ENCODE measurements at places on chromosomes 13 and 19. TPM values are rescaled to one million over a fixed set of nuclear protein-coding genes. Genes with fewer than 3 reads are reported as not detected.

Gene ZNF799
- 8.2 TPM for polyA plus RNA-seq

Gene KLK12
- polyA plus RNA-seq: not detected

Gene ANKRD24
- 0.65 TPM for polyA plus RNA-seq

- no peak for DNase-seq
These were observed 19.1 kb upstream of the ARHGEF7 start for GRCh38 chr13:111095911-111096501.

- DNase-seq: no peak
These were observed 809 bp upstream of the B9D2 start for GRCh38 chr19:41364524-41365391.

GRCh38 chr19:33574824-33575223, 46.9 kb upstream of the CHST8 start:
- no peak for DNase-seq

Gene CEACAM21
- polyA plus RNA-seq: 0.86 TPM

- DNase-seq: no peak
These were observed 167.1 kb upstream of the SOX1 start for GRCh38 chr13:111899714-111900389.

DNA sequence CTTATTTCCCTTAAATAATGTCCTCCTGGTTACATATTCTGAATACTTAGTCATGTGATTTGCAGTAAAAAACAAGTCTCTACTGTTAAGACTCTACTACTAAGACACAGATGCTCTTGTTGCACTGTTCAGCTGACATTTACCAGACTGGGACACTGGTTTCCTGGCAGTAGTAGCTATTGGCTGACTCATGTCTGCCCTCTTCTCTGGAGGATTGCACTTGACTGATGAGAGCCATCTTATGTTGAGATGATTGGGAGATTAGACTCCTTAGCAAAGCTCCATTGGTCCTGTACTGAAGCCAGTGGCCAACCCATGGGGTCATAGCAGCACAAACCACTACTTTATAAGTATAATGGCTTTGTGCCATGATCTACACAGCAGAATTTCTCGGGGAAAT, 1672.6 kb upstream of the PCDH20 start:
- DNase-seq: no peak

Gene ZNF491
- 4.2 TPM for polyA plus RNA-seq

Gene TCF3
- polyA plus RNA-seq: 91.5 TPM

Gene GSX1
- not detected for polyA plus RNA-seq

GRCh38 chr19:45446295-45446694, 21.5 kb upstream of the FOSB start:
- no peak for DNase-seq

DNA sequence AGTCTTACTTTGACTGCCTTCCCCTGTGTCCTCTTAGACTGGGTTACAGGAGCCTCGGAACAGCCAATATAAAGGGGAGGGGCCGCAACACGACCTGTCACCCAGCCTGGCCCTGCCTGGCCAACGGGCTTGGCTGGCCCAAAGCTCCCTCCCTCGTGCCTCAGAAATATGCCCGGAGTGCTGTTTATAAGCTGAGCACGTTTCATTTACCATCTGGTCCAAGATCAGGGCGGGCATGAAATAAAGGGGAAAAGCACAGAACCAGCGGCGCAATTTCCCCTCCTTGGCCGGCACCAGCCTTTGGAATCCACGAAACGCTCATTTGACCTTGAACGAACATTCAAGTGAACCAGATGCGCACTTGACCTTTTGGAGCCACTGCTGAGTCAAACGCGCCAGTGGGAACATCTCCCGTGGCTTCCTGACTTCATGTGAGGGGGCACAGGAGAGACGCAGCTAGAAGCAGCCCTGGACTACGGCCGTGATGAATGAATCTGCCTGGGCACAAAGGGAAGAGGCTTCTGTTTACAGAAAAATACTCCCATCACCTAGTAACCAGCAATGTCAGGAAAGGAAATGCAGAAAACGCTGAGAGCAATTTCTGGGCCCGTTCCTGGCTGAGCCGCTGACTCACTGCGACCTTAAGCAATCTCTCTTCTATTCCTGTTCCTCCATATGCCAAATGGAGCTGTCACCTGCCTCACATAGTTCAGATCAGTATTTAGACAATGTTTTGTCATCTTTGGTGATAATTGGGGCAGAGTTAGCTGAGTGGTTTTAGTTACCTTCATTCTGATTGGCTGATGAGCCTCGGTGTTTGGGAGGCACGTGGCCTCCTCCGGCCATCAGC, 53.3 kb downstream of the RFX2 start:
- no peak for DNase-seq

DNA sequence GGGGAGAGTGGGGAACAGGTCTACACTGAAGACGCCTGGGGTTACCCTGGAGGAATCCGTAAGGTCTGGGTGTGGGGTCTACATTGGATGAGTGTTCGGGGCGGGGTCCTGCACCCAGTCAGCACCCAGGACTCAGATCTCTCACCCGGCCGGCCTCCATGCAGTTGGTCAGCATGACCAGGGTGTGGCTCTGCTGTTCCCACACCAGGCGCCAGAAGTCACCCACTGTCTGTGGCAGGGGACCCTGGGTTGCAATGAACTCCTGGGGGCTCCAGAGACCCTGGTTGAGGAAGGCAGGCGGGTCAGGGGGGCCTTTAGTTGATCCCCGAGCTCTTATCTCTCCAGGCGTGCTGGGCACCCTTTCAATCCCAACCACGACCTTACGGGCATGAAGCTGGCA, 6.0 kb upstream of the SYT5 start:
- no peak for DNase-seq

Gene TEX101
- polyA plus RNA-seq: not detected

Gene PBX4
- 3.1 TPM for polyA plus RNA-seq

Gene SOX21
- 0.31 TPM for polyA plus RNA-seq

Gene ZFP30
- polyA plus RNA-seq: 27.0 TPM

- peak; percentile 64 for DNase-seq
These were observed at the start of gene LPAR6 for GRCh38 chr13:48412881-48413351. Gene LPAR6 (minus strand): TSS chr13:48413113. CDS start chr13:48412423, 690 bp downstream.

Gene ZNF536
- polyA plus RNA-seq: 3.1 TPM

DNA sequence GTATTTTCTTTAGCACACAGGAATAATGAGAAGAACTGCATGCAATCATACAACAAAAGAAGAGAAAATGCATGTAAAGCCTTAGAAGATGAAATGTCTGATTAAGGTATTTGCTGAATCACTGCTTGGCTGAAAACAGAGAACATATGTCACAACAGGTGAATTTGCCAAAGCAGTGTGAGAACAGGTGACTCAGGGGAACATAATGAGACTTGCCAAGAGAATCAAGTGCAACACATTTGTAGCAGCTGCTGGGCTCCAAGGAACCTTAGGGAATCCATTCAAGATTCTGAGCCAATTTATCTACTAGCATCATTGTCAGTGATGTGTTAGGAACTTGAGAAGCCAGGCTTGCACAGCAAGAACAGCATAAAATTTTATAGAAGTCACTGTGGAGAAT, 273.1 kb downstream of the PCDH20 start:
- no peak for DNase-seq

Gene IZUMO2
- not detected for polyA plus RNA-seq

Gene APOC4
- not detected for polyA plus RNA-seq

DNA sequence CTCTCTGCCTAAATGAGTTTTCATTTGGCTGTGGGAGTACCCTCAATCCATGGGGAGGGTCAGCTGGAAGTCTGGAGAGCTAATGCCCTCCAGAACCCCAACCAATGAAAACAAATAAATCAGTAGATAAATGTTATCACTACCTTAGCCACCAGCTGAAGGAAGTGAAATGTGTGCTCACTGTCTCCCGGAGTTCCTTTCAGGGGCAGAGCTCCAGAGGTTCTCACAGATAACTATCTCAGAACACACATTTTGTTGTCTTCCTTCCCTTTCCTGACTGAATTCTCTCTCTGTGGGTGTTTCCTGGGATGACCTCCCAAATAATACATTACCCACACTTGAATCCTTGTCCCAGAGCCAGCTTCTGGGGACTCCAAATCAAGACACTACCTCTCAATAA, 779.6 kb downstream of the DIAPH3 start:
- no peak for DNase-seq

DNA sequence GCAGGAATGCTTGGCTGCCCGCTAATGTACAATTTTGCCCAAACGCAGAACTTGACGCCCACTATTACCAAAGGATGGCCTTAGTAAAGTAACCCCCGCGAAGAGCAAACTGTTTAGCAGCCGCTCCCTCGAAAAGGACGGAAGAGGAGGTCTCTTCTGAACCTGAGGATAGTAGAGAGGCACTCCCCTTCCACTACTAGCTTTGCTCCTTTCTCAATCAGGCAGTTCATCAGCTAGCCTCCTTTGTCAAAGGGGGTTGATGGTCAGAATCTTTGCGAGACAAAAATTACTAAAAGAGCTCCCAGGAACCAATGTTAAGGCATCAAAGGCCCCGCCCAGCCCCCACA, 534 bp downstream of the CAB39L start:
- no peak for DNase-seq

GRCh38 chr13:40126306-40127085, 471.0 kb downstream of the COG6 start:
- DNase-seq: no peak

DNA sequence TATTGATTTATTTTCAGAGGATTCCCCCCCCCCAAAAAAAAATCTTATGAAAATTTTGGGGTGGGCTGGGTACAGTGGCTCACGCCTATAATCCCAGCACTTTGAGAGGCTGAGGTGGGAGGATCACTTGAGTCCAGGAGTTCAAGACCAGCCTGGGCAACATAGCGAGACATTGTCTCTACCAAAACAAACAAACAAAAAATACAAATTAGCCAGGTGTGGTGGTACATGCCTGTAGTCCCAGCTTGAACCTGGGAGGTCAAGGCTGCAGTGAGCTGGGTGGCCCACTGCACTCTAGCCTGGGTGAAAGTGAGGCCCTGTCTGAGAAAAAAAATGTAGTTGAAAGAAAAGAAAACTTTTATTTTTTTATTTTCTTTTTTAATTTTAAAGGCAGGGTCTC, 17.9 kb downstream of the NECTIN2 start:
- DNase-seq: no peak

GRCh38 chr19:6108721-6109633, 1.3 kb downstream of the RFX2 start:
- no peak for DNase-seq

GRCh38 chr19:12478234-12478941, 6.2 kb downstream of the ZNF709 start:
- no peak for DNase-seq

DNA sequence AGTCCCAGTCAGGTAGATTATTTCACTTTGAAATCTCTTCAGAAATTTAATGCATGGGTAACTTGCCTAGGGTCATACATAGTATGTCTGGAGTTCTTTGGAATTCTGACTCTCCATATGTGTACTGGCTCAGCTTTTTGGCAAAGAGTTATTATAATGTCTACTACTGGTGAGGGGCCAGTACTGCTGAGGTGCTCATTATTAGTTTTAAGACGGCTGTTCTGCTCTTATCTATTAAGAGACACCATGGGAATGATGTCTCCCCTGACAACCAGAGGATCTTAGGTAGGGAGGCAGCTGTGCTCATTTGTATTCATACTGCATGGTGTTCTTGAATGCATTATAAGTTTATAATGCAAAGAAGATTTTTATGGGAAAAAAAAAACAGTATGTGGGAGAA, 184.1 kb downstream of the RGCC start:
- no peak for DNase-seq

DNA sequence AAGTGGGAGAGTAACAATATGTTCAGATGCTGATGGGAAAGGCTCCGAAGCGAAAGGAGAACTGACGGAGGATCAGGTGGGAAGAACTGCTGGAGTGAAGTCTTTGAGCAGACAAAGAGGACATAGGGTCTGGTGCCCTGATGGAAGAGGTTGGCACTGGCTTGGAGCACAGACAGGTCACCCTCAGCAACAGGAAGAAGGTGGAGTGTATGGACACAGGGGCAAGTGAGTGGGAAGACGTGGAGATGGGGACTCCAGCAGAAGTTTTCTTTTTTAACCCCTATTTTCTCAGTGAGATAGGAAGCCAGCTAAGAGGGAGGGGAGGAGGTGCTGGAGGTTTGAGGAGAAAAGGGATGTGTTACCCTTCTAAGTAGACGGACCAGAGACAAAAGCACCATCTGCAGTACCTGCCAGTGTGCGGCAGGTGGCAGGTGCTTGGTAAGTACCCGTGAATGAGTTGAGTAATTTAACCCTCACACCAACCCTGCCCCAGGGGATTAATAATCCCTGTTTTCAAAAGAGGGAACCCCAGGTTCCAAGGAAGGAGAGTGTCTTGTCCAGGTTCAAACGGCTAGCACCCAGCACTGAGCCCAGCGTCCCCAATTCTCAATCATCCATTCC, 11.2 kb downstream of the HAS1 start:
- no peak for DNase-seq

DNA sequence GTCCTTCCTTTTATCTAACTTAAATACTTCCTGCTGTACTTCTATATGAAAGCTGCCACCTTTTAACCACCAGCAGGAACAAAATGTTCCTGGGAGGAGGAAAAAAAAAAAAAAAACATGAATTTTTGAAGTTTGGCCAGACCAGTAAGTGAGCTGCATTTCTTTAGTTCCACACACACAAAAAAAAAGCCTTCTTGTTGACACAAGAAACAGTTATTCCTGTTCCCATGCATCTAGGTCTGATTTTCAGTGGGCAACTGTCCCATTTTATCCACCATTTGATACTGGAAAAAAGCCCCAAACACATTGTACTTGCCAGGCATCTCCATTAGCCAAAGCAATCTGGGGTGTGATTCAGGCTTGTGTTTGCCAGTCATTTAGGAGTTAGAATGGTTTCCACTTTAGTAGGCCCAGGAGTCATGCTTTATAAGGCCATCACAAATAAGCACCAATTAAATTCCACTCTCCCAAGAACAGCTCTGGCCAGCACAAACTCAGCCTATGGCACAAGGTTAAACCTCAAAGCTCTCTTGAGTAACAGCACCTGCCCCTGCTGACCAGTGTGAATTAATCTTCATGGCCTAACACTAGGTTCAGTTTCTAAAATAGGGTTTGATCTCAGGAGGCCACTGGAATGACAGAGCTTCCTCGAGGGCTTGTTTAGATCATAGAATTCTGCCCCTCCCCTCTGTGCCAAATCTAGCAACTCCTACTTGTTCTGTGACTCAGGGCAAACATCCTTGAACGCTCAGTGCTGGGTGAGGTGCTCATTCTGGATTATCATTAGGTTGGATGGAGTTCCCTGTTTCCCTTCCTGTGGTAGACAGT, 67.1 kb downstream of the NUFIP1 start:
- DNase-seq: no peak

DNA sequence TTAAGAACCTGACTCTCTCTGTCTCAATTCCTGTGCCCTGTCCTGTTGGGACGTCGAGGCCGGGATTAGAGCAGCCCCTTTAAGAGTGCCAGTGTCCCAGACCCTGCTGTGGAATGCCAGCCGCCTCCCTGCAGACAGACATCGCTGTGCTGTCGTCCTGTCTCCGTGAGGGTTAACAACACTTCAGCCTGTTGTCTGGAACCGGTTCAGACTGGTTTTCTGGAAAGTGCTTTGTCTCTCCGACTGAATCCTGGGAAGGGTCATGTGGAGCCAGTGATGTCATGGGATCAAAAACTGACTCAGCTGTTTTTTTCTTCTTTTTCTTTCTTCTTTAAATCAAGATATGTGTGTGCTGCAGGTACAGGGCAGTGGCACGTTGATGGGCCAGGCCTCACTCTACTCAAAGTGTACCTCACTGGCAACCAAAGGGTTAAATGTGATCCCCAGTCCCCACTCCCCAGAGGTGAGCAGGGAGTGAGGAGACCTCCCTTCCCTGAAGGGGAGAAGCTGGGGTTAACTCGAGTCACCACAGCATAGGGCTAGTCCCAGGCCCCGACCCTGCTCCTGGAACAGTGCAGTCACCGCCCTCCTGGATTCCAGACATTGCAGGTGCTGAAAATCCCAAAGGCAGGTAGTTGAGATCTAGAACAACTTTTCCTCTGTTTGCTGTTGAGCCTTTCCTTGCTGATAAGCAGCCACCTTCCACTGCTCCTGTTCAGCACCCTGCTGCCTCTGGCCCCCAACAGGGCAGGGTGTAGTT, 50.8 kb downstream of the TSSK6 start:
- no peak for DNase-seq
